ENCODE measurements at places on chromosomes 4 and X.
A peak's percentile ranks its signal among the peaks of the same experiment; 100 is the strongest.

- DNase-seq = no peak
These were observed 943.1 kb downstream of the DMD start for GRCh38 chrX:32268207-32268606.

DNA sequence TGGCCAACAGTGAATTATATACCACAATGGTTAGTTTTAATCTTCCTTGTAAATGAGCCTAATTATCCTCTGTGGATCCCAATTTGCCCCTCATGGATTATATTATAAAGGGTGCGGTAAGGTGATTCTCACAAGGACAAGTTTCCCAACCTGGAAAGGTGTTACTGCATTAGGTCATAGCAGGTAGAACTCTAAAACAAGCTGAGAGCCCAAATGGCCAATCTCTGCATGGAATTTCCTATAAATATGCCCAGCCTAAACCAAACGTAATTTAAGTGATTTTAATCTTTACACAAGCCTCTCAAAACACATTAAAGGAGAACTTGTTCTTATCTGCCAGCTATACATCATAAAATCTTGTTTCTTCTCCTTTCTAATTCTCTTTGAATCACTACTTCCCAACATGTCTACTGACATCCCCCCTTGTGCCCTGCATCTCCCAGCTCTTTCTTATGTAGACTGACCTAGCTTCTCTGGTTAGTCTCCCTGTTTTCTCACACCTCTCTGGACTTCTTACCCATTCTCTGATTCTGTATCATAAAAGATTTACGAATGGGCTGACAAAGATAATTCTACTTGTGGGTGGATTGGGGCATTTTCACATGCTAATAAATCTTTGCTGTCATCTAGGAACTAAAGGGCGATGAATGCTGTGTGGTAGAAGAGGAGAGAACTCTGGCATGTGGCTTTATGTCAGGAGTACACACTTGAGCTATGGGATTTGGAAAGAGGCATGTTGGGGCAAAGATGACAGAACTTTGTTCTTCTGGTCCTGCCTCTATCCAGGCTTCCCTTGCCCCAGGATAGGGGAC, 94.3 kb upstream of the PGRMC2 start:
- no peak for DNase-seq

GRCh38 chrX:24424948-24425347, 40.1 kb upstream of the PDK3 start:
- DNase-seq = peak; percentile 66

GRCh38 chr4:3518511-3518880, 13.7 kb downstream of the LRPAP1 start:
- DNase-seq = no peak

GRCh38 chr4:132827522-132827921, 321.6 kb upstream of the PCDH10 start:
- no peak for DNase-seq

Data from AG08395 (cell line).